ENCODE measurements at places on chromosomes 1 and 21.

DNA sequence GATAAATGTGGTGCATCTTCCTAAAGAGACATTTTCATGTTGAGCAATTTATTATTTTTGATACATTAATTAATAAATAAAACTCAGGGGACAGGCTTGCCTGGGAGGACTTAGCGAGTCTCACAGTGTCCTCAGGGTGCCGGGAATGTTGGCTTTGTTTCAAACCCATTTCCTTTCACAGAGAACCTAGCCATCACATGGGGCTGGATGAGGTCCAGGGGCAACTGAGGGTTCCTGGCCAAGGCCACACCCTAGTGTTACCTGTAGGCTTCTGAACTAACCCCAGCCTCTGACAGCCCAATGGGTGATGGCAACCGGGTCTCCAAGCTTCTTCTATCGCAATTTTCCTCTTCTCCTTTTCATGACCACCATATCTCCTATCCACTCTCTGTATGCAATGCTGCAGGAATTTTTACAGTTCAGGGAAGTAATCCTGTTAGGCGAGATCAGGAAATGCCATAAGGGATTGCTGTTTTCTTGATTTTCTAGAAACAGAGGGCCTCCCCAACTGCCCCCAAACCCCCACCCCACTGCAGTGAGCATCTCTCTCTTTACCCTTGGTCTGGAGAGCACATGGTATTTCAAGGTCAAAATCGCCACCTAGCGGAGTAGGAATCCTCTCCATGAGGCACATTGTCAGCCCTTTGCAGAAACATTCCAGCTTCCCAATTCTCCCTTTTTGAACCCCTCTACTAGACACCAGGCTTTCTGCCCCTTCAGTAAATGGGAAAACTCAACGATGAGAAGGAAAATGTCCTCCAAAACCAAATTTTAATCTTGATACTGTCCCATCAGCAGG is 22.1 kb upstream of the SMYD3 start:
- no peak for DNase-seq

DNA sequence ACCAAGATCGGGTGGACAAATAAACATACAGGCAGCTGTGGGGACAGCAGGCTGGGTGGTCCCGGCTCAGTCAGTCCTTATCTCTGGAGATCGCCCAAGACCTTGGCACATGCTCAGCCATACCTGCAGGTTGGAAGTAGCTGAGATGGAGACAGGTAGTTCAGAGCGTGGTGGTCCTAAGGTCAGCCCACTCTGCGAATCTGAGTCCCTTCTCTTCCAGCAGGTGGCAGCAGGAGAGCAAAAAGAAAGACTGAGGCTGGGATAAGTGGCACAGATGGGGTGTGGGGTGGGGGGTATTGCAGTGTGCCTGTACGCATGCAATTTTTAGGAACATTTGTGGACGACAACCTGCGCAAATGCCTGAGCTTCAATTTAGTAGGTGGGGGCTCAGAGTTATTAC is 104.9 kb downstream of the TENT5C start:
- no peak for DNase-seq

DNA sequence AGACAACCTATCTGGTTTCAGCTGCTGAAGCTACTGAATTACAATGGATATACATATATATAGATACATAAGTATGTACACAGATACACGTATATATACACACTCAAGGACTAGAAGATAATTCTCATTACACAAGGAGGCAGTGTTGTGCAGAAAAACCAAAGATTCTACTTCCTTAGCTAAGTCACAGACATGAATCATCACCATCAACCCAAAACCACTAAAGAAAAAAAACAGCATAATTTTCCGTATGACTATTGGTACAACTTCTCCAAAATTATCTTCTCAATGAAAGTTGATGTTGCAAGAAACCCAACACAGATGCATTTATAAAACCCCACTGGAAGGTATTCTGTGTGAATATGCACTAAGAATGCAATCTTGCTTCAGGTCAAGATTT is 36.8 kb upstream of the RPF1 start:
- peak; percentile 15 for DNase-seq

DNA sequence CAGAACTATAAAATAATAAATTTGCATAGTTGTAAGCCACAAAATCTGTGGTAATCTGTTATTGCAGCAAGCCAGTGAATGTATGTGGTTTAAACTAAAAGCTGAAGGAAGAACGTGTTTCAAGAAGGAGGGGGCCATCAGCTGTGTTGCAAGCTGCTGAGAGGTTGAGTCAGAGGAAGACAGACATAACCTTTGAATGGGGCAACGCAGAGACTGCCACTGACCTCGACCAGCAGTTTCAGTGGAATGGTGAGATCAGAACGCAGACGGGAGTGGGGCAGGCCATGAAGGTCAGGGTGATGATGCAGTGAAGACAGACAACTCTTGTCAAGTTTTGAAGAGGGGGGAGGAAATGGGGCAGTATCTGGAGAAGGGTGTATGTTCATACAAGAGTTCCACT is 23.2 kb upstream of the QSOX1 start:
- no peak for DNase-seq

- no peak for DNase-seq
Measured at GRCh38 chr1:235078480-235079381, 49.9 kb downstream of the TOMM20 start.

DNA sequence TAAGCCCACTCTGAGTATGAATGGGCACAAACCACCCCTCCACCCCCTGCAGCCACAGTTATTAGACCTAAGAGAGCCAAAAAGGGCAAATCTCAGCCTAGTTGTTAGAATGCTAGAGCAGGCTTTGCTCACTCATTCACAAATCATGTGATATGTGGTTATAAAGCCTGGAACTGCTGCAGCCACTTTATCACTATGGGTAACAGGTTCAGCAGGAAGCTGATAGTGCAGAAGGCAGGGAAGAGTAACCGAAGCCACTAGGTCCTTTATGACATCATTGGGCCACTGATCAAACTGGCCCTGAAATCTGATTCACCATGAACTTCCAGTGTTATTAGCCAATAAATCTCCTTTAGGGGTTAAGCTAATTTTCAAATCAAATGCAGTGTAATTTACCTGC is 134.7 kb downstream of the GRIK1 start:
- no peak for DNase-seq

DNA sequence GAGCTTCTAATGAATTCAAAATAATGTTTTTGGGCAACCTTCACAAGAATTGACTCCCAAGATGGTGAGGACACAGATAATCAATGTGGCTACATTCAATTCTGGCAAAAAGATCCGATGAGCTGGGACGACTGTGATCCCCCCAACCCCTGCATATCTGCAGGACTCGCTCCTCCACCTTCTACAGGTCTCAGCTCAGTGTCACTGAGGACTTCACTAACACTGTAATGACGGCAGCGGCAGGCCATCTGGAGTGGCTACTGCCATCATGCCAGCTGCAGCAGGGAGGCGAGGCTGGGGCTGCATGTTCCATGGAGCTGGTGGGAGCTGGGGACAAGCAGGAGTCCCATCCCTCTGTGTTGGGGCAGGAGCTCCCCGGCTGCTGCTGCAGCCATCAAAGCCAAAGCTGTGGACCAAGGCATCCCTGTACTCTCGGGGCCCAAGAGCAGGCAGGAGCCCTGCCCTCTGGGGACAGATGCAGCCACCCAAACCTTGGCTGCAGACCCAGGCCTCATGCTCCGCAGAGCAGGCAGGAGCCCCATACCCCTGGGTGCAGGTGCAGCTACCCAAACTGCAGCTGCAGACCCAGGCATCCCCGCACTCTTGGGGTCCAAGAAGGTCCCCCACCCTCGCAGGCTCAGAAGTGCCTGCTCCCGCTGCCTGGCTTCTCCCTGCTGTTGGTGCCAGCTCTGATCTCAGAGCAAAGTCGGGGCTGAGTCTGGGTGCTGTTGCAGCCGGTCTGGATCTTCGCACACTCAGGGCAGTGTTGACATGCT is 12.2 kb upstream of the DHRS3 start:
- no peak for DNase-seq

- DNase-seq = peak; percentile 7
Measured at GRCh38 chr1:17377325-17377953, 5.4 kb downstream of the PADI6 start.

- no peak for DNase-seq
Measured at GRCh38 chr1:245052258-245052657, 102.5 kb upstream of the KIF26B start.

GRCh38 chr1:21117159-21117558 is 59.5 kb downstream of the EIF4G3 start:
- DNase-seq = no peak

GRCh38 chr1:86110451-86111129 is 46.0 kb downstream of the COL24A1 start:
- no peak for DNase-seq

DNA sequence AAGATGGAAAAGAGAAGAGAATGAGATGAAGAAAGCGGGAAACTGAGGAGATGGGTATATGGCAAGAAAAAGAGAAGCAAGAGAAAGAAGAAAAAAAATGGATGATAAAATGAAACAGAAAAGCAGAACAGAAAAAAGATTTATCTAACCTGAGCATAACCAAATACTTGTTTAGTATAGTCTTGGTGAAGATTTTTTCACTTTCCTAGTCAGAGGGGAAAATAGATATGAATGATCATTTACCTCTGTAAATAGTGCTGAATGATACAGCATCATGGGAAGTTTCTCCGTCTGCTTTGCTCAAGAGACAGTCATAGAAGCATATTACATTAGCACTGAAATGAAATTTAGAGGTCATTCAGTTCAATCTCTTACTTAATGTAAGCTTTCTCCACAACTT is 36.1 kb upstream of the PLPPR4 start:
- DNase-seq = no peak

- no peak for DNase-seq
Measured at GRCh38 chr1:39524171-39524570, 32.7 kb downstream of the BMP8A start.

- no peak for DNase-seq
Measured at GRCh38 chr1:41547336-41547735, 62.9 kb upstream of the EDN2 start.

DNA sequence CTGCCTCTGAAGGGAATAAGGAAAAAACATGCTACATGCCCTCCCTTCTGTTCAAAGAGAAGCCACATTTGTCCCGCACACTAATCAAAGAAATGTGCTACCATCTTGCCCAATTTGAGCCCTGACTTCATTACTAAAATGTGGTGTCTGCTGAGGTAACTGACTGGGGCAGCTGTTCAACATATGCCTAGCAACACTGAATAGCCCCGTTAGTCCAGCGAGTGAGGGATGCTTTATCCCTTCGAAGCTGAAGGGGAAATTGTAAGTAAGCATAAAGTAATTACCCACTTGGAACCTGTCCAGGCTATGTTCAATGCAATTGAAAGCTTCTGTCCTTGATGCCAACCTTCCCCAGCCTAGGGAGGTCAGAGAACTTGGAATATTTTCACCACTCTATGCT is 310.6 kb downstream of the SEC16B start:
- DNase-seq = no peak

DNA sequence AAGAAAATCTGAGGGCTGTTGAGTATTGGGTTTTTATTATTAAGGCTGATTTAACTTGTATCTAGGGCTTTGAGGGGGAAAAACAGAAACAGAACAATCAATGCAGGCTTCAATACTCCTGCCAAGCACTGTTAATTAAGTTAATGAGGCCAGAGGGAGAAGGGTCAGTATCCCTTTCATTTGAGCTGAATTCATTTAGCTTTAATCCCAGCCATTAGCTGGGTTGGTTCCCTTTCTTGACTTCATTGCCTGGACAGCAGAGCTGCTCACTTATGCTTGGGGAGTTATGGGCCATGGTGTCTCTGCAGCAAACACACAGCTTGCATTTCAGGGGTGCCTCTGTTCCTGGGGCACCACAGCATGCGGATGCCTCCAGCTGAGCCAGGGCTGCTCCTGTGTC is 16.3 kb downstream of the TLR5 start:
- no peak for DNase-seq

DNA sequence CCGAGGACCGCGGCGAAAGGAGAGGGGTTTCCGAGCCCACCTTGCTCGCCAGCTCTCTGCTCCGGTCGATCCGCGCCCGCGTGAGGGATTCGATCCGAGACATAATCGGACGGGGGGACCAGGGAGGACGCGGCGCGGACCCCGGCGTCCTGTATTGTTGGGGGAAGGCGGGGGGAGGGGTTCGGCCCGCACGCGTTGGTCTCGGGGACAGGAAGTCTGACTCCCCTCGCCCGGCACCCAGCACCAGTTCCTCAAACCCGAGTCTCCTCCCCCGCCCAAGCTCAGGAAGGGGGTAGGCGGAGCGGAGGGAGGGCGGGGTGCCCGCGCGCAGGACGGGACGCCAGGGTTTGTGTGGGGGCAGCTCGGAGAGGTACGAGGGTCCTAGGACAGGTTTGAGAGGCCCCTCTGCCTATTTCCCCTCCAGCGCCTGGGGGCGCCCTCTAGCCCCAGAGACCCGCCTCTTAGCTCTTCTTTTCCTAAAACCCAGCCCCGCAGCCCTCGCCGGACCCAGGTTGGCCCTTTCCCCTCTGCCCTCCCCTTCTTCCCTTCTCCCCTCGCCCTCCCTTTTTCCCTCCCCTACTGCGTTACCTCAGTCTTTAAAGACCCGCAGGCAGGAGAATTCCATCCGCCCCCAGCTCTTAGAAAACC is at the start of gene ARHGEF2:
TSS of gene ARHGEF2 (minus strand) at position 223 of the 648 bp plus-strand sequence. CDS start at position 103, 120 bp downstream.
- peak; percentile 72 for DNase-seq

DNA sequence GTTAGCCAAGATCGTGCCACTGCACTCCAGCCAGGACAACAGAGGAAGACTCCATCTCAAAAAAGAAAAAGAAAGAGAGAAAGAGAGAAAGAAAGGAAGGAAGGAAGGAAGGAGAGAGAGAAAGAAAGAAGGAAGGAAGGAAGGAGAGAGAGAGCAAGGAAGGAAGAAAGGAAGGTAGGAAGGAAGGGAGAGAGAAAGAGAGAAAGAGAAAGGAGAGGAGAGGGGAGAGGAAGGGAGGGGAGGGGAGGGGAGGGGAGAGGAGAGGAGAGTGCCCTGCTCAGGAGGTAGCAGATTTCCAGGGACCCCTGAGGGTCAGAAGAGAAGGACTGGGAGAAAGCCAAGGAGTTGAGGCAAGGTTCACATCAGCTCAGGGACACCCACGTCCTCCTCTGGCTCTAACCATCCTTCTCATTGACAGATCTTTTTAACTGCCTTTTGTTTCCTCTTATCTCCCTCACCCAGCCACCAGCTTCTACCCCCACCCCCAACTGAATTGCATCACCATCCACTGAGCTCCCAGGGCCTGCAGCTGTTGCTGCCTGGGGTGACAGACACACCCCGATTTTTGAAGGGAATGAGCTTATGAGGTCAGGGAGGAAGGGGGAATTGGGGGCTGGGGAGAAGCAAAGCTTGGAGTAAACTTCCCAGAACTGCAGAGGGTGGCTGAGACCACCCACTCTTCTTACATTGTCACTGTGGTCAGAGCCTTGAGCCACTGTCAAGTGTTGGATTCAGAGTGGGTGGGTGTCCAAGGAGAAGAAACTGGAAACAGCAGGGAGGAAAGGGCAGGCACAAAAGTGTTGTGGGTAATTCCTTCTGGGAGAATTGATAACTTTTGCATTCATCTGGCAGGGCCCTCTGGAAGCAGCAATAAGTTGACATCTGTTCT is 91.6 kb downstream of the GLUL start:
- DNase-seq = no peak

GRCh38 chr1:34780528-34780927 is 486 bp upstream of the GJB3 start:
- DNase-seq = no peak
